ENCODE measurements at places on chromosomes 13 and 19. TPM values are rescaled to one million over a fixed set of nuclear protein-coding genes. Genes with fewer than 3 reads are reported as not detected.

DNA sequence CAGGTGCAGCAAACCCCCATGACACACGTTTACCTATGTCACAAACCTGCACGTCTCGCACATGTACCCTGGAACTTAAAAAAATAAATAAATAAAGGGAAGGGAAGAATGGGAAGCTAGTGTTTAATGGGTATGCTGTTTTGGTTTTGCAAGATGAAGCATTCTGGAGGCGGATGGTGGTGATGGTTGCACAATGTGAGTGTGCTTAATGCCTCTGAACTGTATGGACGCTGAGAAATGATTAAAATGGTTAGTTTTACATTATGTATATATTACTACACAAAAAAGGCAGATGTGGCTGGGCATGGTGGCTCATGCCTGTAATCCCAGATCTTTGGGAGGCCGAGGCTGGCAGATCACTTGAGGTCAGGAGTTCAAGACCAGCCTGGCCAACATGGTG is 17.8 kb downstream of the NFILZ start:
- H3K4me1 ChIP-seq, result peaks cover 47% of the 10 kb centered on the region
- H3K36me3 ChIP-seq, result no peaks in the 10 kb centered on the region
- no peak overlapping the region for H3K27ac ChIP-seq
- H3K4me3 ChIP-seq, result no peak overlapping the region

DNA sequence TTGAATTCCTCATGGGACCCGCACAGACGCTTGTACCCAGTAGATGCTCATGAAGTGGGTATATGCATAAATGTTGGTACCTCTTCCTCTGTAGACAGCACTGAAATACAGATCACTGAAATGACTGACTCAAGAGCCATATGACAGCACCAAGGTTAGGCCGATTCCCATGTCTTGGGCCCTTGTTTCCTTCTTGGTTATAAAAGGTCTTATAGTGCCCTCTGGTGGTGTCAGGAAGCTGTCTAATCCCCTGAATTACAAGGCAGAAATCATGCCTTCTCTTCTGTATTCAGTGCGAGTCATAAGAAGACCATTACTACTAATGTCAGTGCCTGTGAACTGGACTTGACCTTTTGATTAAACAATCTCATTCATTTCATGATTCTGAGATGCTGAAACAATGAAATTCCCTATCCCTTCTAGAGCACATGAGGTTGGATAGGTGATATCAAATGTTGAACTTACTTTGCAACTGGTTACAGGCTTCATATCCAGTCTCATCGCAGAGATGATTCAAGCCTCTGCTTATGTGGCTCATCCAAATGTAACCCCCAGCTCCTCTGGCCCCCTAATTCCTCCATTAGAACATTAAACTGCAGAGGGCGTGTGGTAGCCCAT is 59.7 kb downstream of the SPATA13 start:
- peak; percentile 82 for DNase-seq
- H3K27me3 ChIP-seq, result no peaks in the 10 kb centered on the region
- peaks cover 45% of the 10 kb centered on the region for H3K4me1 ChIP-seq
- H3K4me3 ChIP-seq, result no peak overlapping the region
- peak overlapping the region; percentile 9 for H3K27ac ChIP-seq

DNA sequence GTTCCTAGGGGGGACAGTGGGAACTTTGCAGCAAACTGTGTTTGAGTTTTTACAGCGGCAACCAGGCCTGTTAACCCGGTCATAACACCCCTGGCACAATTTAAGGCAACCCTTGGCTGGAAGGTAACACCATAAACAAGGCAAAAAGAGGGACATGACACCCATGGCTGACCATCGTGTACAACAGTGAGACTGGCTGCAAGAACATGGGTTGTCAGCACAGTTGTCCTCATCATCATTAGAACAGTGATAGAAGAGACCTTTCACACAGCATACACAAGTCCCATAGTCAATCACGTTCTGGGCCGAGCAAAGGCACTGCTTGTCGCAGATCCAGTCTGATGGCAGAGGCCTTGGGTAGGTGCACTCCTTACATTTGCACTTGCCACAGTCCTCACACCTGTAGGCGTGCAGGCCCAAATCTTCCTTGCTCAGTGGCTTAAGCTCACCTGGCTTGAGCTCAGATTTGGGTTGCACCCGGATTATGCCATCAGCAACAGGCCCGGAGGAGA is 4.1 kb downstream of the SPRY2 start:
- H3K4me3 ChIP-seq, result peak overlapping the region; percentile 74
- no peak for DNase-seq
- peak overlapping the region; percentile 11 for H3K27ac ChIP-seq
- H3K4me1 ChIP-seq, result peaks cover 7% of the 10 kb centered on the region
- no peaks in the 10 kb centered on the region for H3K27me3 ChIP-seq

DNA sequence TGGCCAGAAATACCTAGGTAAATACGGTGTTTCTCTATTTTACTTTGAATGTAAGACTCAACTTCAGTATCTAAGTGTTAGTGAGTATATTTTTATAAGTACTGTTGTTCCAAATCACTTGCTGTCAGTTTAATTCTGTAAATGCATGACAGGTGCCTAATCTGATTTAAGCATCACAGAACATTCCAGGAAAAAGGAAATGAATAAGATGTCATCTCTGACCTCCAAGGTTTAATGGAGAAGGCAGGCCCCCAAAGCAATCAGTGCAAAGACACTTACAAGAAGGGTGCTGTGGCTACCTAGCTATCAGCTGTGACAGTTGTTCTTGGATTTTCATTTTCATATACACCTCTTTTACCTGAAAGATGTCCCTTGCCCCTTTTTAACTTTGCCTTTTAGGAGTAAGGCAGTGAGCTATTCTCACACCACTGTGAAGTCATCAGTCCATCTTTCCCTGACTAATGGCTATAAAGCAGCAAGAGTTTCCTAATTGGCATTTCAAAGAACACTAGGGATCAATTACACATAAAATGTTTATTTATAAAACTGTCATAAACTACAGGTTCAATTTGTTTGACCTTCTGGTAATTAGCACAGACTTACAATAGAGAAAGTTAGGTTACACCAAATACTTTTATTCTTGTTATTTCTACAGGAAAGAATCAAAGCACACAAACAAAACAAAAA is 427.6 kb downstream of the SPRY2 start:
- H3K4me1 ChIP-seq, result no peaks in the 10 kb centered on the region
- no peak overlapping the region for H3K27ac ChIP-seq
- H3K27me3 ChIP-seq, result no peaks in the 10 kb centered on the region
- no peaks in the 10 kb centered on the region for H3K36me3 ChIP-seq
- no peak for DNase-seq

GRCh38 chr13:97535614-97536013 is 101.6 kb downstream of the RAP2A start:
- no peak overlapping the region for H3K4me3 ChIP-seq
- no peak for DNase-seq
- no peaks in the 10 kb centered on the region for H3K27me3 ChIP-seq
- no peaks in the 10 kb centered on the region for H3K36me3 ChIP-seq
- no peaks in the 10 kb centered on the region for H3K4me1 ChIP-seq
- H3K27ac ChIP-seq, result no peak overlapping the region

Gene NLRP7
- total RNA-seq, result 0.09 TPM

DNA sequence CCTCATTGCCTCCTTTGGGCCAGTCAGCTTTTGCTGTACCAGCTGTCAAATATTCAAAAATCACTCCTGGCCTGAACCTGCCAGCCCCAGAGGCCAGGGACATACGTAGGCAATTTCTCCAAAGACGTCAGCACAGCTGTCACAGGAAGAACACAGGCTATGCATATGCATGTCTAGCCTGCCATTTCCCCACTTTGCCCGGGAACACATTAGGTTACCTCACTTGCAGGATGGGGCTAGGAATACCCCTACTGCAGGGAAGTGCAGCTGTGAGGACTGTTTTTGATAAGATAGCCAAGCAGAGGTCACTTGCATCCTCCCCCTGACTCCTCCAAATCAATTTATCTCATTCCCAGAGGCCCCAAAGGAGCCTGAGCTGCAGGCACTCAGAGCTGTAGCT is 2.8 kb downstream of the ZNF667 start:
- H3K36me3 ChIP-seq, result no peaks in the 10 kb centered on the region
- peaks cover 26% of the 10 kb centered on the region for H3K27me3 ChIP-seq
- H3K4me1 ChIP-seq, result no peaks in the 10 kb centered on the region
- no peak overlapping the region for H3K4me3 ChIP-seq
- no peak for DNase-seq

DNA sequence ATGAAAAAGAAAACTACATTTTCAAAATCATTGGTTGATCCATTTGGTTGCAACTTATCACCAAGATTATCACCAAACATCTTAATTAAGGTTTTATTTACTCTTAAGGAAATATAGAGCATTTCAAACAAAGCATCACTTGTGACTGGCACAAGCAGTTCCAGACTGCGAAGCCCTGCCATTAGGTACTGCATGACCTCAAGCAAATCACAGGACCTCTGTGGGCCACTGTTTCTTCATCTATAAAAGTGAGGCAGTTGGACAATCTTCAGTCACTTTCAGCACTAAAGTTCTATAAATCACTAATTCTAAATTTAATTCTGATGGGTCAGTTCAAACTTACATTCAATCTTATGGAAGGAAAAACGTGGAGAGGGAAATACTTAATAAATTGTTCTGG is 2.0 kb downstream of the ELF1 start:
- H3K36me3 ChIP-seq, result no peaks in the 10 kb centered on the region
- H3K27ac ChIP-seq, result peak overlapping the region; percentile 90
- no peak overlapping the region for H3K4me3 ChIP-seq
- DNase-seq, result no peak
- H3K4me1 ChIP-seq, result peaks cover 59% of the 10 kb centered on the region

DNA sequence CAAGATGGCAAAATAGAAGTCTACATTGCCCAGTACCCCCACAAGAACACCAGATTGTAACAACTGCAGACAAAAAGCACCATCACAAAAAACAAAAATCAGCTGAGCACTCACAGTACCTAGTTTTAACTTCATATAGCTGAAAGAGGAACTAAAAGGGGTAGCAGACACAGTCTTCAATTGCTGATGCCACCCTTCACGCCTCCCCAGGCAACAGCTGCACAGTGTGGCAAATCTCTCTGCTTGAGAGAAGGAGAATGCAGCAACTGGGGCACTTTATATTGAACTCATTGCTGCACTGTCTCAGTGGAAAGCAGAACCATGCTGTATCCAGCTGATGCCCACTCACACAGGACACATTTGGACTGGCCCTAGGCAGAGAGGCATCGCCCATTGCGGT is 2714.5 kb upstream of the PCDH20 start:
- no peaks in the 10 kb centered on the region for H3K4me1 ChIP-seq
- no peak overlapping the region for H3K27ac ChIP-seq
- no peaks in the 10 kb centered on the region for H3K36me3 ChIP-seq
- no peak overlapping the region for H3K4me3 ChIP-seq
- no peaks in the 10 kb centered on the region for H3K27me3 ChIP-seq

- H3K27me3 ChIP-seq, result no peaks in the 10 kb centered on the region
- H3K4me3 ChIP-seq, result no peak overlapping the region
- DNase-seq, result no peak
- peaks cover 6% of the 10 kb centered on the region for H3K4me1 ChIP-seq
- H3K27ac ChIP-seq, result no peak overlapping the region
These were observed 122.5 kb downstream of the STK24 start for GRCh38 chr13:98454389-98454881.

DNA sequence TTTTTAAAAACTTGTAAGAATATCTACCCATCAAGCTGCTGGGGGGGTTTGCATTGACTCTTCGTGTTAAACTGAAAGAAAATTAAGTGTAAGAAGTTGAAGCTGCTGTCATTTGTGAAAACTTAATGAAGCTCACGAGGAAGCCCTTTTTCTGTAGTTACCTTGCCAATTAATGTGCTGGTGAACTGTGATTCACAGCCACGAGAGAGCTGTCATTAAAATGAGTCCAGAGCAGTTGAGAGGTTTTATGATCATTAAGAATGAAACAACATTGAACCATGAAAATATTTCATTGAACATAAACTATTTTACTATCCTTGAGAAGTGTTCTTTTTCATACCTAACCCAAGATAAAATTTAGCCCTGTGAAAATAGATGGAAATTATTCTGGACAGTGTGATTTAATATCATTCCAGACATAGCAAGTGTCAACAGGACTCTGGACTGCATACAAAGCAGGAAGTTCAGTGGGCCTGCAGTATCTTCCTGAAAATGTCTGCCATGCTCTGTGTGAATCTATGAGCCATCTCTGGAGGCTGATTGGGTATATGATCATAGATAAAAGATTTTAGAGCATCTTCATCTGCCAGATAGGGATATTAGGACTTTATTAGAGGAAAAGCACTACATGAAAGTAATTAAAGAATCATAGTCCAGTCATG is 53.8 kb downstream of the DPY19L3 start:
- no peak overlapping the region for H3K27ac ChIP-seq
- no peaks in the 10 kb centered on the region for H3K4me1 ChIP-seq
- no peaks in the 10 kb centered on the region for H3K27me3 ChIP-seq
- H3K36me3 ChIP-seq, result peaks cover 57% of the 10 kb centered on the region
- no peak for DNase-seq

DNA sequence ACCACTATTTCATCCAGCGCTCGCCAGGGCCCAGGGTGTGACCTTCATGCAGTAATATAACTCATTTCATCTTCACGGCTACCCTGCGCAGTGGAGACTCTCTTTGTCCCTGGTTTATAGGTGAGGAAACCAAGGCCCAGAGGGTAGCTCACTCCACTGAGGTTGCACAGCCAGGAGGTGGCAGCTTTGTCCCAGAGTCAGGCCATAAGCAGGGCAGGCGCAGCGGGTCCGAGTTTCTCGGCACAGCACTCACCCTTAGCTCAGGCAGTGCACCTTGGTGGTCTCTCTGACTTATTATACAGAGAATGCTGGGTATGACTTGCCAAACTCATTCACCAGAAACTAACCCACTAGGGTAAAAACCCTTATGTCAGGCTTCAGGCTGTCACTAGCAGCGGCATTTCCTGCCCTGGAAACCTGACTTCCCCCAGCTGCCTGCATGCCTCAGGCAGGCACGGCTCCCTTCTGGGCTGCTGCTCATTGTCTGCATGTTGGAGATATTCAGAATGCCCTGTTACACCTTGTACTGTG is 24.5 kb downstream of the PPP5C start:
- H3K27ac ChIP-seq, result no peak overlapping the region
- H3K4me1 ChIP-seq, result peaks cover 14% of the 10 kb centered on the region
- H3K36me3 ChIP-seq, result no peaks in the 10 kb centered on the region
- no peak overlapping the region for H3K4me3 ChIP-seq
- peak; percentile 45 for DNase-seq
- H3K27me3 ChIP-seq, result no peaks in the 10 kb centered on the region

DNA sequence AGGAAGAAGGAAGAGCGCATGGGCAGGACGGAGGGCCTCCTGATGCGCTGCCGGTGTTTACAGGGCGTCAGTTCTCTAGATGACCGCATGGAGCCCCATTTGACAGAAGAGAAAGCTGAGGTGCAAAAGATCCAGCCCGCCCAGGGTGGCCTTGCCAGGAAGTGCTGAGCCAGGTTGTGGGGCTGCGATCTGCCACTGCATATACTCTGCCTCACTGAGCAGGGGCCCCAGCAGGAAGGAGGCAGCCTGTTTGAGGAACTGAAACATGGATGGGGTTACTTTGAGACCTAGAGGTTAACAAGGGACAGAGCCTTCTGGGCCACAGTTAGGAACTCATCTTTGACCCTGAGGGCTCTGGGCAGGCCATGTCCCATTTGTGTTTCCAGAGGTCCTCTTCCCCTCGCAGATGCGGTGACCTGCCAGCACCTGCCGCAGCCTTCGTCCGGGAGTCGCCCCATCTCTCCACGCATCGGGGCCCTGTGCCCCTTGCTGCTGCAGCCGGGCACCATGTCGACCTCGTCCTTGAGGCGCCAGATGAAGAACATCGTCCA is 3.2 kb downstream of the EPN1 start:
- DNase-seq, result no peak
- no peaks in the 10 kb centered on the region for H3K27me3 ChIP-seq
- H3K27ac ChIP-seq, result peak overlapping the region; percentile 3
- H3K36me3 ChIP-seq, result peaks cover 67% of the 10 kb centered on the region

Measured in left lung (tissue), 14 donors.